GM04504 (cell line): ENCODE measurements at places on chromosomes 6 and 20.

DNA sequence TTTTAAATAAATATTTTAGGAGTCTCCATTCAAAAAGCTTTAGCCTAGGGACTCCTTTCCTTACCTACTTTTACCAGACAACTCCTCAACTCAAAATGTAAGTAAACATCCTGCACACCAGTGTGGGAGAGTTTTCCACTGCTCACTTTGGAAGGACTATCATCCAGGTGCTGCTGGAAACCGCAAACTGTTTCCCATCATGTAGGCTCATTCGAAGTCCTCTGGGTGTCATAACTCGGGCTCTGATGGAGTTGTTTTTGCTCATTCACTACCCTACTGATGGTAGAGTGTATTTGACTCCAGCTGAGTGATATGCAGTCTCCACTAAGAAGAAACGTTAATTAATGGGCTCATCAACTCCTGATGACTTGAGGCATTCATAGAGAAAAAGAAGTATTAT is 136.5 kb upstream of the AKAP12 start:
- no peak for DNase-seq

- DNase-seq = no peak
These were observed 16.4 kb downstream of the PRSS16 start for GRCh38 chr6:27263886-27264285.

- DNase-seq = no peak
These were observed 59.2 kb upstream of the SNX9 start for GRCh38 chr6:157763904-157764177.

DNA sequence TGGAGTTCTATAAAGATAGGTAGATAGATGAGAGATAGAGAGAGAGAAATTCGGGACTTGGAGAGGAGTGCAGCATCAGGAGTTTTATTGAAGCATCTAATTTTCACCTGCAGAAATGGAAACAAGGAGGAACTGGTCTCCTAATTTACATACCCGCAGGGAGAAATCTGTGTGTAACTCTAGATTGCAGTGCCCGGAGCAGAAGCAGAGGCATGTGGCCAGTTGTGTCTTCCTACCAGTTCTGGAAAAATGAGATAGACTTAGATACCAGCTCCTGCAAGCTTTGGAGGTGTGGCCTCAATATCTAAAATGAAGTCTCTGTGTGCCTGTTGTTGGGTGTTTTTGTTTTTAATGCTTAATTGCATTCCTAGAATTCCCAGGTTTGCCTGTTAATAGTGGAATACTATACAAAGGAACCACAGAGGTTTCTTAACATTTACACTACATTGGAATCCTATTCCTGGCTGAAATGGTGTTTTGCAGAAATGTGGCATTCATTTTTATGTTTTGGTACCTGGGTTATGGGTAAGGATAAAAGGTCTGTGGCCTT is 57.4 kb downstream of the DTD1 start:
- DNase-seq = no peak

GRCh38 chr6:7135755-7136154 is 28.0 kb downstream of the RREB1 start:
- no peak for DNase-seq

GRCh38 chr6:26457264-26457805 is 420 bp upstream of the BTN2A1 start:
- no peak for DNase-seq

GRCh38 chr6:19320111-19320581 is 517.0 kb upstream of the ID4 start:
- no peak for DNase-seq

- DNase-seq = no peak
These were observed 18.4 kb downstream of the SAMD3 start for GRCh38 chr6:130204322-130204721.

GRCh38 chr20:16647875-16648597 is 74.8 kb upstream of the KIF16B start:
- no peak for DNase-seq

DNA sequence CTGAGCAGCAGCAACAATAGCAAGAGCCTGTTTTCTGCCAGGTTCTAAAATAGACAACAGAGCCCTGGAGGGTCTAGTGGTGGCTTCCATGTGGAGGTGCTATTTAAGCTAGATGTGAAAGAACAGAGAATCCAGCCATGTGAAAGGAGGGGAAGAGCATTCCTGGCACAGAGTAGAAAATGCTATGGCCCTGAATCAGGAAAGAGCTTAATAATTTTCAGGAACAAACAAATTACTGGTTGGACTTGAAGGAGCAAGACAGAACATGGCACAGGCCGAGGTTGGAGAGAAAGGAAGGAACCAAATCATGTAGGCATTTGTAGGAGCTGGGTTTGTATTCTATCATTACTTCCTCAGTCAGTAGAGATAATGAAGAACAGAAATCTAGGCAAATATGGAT is 98.3 kb downstream of the AIG1 start:
- no peak for DNase-seq

DNA sequence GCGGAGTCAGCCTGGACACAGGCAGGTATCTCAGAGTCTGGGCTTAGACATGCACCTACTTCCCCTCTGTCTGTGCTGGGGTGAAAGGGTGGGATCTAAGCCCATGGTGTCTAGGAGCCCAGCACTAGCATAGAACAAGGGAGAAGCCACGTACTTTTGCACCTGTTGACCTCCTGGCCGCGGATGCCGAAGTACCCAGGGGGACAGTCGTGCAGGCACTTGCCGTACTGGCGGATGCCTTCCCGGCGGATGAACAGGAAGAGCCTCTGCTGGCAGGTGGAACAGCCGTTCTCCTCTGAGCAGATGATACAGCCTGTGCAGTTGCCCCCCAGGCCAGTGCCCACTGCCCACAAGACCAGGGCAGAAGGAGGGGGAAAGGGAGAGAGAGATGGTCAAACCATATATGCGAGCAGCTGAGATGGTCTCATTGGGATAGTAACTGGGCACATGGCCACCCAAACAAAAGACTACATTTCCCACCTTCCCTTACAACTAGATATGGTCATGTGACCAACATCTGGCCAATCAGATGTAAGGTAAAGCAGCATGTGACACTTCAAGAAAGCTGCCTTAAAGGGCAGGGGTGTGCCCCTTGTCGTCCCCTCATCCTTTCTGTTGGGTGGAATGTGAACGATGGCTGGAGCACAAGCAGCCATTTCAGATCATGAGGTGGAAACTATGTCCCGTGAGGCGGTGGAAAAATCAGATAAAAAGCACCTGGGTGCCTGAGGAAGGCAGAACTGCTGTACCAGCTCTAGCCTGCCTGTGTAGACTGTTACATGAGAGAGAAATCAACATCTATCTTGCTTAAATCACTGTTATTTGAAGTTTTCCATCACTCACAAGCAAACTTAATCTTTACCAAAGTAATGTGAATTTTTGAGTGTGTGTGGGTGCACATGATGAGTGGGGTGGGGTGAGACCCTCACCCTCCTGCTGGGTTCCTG is 34.0 kb downstream of the RSPO4 start:
- DNase-seq = peak; percentile 8

GRCh38 chr6:16683641-16684194 is 77.5 kb downstream of the ATXN1 start:
- DNase-seq = peak; percentile 67

- DNase-seq = no peak
These were observed 12.0 kb downstream of the DLGAP4 start for GRCh38 chr20:36318166-36318565.

DNA sequence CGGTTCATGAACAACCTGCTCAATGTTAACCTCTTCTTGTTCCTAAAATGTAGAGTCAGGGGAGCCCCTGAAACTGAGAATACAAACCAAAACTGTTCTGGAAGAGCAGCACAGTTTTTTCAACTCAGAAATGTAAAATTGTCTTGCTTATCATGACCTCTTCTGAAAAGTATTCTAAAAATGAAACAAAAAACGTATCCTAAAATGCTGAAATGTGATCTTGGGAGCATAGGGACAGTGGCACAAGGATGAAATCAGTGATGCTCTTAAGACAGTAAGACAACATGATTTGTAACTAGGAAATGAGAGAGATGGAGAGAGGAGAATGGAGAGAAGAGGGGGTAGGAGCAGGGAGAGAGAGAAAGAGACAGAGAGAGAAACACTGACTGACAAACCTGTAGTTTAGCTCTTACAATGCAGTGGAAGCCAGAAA is 27.5 kb downstream of the NCOA7 start:
- no peak for DNase-seq

GRCh38 chr6:139446768-139447655 is 72.6 kb upstream of the CITED2 start:
- DNase-seq = no peak

DNA sequence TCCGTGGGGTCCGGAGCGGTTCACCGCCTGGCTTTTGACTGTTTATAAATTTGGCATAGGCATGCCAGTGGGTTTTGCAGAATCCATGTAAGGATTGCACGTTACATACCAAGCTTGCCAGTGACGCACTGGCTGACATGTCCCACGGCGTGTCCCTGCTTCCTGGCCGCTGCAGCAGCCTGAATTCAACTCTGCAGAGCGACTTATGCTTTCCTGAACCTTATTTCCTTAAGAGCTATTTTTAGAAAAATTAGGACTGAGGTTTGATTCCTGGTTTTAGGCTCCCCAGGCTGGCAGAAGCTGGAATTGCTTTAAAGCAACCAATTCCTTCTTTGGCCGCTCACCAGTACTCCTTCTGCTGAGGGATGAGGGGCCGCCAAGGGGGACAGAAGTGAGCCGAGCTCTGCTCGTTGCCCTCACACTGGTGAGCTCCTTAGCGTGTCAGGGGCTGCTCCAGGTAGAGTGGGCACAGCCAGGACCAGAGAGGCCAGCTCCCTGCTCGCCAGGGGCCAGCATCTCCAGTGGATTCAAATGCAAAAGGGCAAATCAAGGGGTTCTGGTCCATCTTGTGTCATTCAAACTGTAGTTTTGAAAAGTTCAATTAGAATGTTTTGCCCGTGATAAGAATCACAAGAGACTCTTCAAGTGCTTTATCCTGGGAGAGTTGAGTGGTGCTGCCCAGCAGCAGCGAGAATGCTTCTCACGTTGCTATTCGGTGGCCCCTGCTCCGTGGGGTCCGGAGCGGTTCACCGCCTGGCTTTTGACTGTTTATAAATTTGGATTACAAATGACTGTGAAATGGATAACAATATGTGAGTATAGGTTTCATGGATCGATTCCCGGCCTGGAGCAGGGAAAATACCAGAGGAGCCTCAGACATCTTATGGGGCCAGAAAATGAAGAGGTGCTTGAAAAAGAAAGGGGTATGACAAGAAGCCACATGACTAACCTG is 17.5 kb upstream of the IRF4 start:
- DNase-seq = no peak

- DNase-seq = no peak
These were observed 158.7 kb downstream of the RNGTT start for GRCh38 chr6:88804701-88805100.

DNA sequence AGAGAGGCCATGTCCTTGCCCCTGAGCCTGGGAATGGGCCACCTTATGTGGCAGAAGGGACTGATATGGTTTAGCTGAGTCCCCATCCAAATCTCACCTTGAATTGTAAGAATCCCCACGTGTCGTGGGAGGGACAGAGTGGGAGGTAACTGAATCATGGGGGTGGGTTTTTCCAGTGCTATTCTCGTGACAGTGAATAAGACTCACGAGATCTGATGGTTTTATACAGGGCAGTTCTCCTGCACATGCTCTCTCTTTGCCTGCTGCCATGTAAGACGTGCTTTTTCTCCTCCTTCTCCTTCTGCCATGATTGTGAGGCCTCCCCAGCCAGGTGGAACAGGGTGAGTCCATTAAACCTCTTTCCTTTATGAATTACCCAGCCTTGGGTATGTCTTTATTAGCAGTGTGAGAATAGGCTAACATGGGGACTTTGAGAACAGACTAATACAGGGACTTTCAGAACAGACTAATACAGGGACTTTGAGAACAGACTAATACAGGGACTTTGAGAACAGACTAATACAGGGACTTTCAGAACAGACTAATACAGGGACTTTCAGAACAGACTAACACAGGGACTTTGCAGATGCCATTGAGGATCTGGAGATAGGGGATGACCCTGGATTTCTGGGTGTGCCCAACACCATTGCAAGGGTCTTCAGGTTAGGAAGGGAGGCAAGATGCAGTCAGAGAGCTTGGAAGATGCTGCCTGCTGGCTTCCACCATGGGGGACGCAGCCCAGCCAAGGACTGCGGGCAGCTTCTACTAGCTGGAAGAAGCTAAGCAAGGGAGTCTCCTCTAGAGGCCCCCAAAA is 86.9 kb downstream of the RAMACL start:
- no peak for DNase-seq

DNA sequence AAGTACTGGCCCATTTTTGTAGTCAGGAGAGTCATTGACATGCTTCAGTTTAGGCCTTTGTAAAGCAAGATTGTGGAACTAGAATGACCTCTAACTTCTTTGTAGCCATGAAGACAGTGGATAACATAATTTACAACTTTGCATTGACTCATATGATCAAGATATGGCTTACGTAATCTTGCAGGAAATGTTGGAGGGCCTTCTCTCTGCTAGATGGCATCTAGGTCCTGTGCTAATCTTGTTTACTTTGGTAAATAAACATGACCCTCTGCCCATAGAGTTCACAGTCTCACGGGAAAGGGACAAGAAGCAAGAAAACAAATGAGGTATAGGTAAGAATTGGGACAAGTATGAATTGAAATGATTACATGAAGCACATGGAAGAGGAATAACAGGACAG is 355.2 kb upstream of the ARID1B start:
- no peak for DNase-seq

GRCh38 chr20:63740627-63741353 is 1.2 kb downstream of the SLC2A4RG start:
- peak; percentile 91 for DNase-seq

DNA sequence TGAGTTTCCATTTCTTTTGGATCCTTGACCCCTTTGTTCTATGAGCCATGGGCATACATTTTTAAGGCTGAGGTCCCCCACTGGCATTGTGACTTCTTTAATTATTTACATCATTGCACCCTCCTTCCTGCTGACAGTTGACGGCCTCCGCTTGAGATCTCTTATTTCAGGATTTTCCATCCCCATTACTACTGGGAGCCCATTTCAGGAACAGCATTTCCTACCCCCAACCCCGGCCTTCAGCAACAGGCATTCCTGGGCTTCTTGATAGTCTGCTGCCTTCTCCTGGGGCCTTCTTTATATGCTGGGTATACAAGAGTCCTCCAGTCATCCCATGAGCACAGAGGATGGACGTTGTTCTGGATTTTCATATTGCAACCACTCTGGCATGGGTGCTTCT is 3.8 kb downstream of the ULBP1 start:
- no peak for DNase-seq

GRCh38 chr6:146200176-146200575 is 171.3 kb downstream of the GRM1 start:
- peak; percentile 3 for DNase-seq

GRCh38 chr20:16308754-16309153 is 264.5 kb downstream of the KIF16B start:
- DNase-seq = no peak
